H9 (cell line): ENCODE measurements at places on chromosomes 4 and X. TPM values are rescaled to one million over a fixed set of nuclear protein-coding genes. Genes with fewer than 3 reads are reported as not detected.

Gene TRIM61
- 0.52 and 0.68 TPM in 2 replicates for total RNA-seq

Gene FAM156A
- 14.7 and 15.7 TPM in 2 replicates for total RNA-seq

Gene ZDHHC15
- total RNA-seq: 1.9 and 2.7 TPM in 2 replicates

Gene KLHL4
- total RNA-seq: 22.3 and 22.4 TPM in 2 replicates

Gene MPC1L
- not detected in 2 replicates for total RNA-seq

Gene PRR32
- total RNA-seq: not detected in 2 replicates

Gene ADGRG4
- total RNA-seq: not detected in 2 replicates

Gene NKX1-1
- not detected in 2 replicates for total RNA-seq
